Bronchus fibroblast of lung (primary cell): ENCODE measurements at places on chromosomes 5 and 9. TPM values are rescaled to one million over a fixed set of nuclear protein-coding genes. Genes with fewer than 3 reads are reported as not detected.

Gene PCDHB11
- total RNA-seq, result under 0.01 TPM in 2 replicates

Gene ARHGEF37
- 0.34 and 0.45 TPM in 2 replicates for total RNA-seq

Gene CDH18
- 0.34 and 1.5 TPM in 2 replicates for total RNA-seq

Gene AGXT2
- total RNA-seq, result not detected in 2 replicates

Gene FIBCD1
- 7.9 and 11.1 TPM in 2 replicates for total RNA-seq

Gene PLPPR1
- not detected in 2 replicates for total RNA-seq

Gene LRRC19
- not detected in 2 replicates for total RNA-seq

Gene PCDHAC1
- not detected in 2 replicates for total RNA-seq

Gene PROB1
- 1.2 and 1.5 TPM in 2 replicates for total RNA-seq

Gene SLC6A18
- total RNA-seq, result not detected in 2 replicates

Gene GRAMD2B
- total RNA-seq, result 11.9 and 14.1 TPM in 2 replicates

Gene PCDHGC5
- total RNA-seq, result 0.17 and 0.30 TPM in 2 replicates

Gene PTPN3
- total RNA-seq, result 1.3 and 1.6 TPM in 2 replicates
